ENCODE measurements at places on chromosomes 12 and 14.

DNA sequence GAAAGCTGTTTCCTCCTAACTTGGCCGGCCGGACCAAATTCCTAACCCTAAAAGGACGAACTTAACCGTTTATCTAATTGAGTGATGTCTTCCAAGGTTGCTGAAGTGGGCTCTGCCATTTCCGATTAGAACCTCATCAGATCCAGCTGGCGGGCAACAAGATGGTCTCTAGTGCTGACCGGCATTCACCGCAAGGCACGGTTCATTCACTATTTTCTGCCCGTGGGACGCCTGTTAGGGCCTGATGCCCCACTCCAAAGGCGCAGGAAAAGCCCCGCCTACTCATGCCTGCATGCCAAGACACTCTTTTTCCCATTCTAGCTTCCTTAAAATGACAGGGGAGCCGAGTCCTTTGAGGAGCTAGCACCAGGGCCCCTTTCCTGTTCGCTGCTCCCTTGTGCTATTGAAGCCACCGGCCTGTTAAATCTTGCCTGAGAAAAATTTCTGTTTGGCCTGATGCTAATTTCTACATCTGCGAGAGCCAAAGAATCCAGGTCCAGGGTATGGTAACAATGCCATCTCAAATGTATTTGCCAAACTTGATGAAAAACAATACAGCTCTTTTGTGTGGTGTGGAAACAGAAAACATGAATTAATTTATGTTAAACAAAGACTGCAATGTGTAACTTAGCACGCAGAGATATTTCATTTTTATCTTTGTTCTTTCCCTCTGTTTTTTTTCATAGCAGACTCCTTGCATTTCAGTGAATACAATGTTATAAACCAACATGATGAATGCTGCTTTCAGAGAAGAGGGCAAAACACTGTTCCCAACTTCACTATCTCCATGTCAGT is 1071.2 kb upstream of the USP15 start:
- no peak for DNase-seq

DNA sequence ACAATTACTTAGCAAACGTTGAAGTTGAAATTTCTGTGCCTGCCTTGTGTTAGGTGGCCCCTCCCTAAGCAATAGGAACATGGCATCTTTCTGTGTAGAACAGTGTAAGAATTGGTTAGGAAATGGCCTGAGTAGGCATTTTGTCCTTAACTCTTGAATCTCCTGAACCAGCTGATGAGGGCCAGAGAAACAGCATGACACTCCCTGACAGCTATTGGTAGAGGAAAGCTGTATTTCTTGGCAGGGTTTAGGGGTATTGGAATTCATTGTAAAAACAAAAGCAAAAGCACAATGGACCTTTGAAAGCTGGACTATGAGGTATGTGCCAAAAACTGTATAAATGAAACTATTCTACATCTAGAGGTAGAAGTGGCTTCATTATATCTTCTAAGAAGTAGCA is 40.6 kb upstream of the LRTM2 start:
- DNase-seq = no peak

GRCh38 chr12:108793756-108794441 is 62.6 kb upstream of the CORO1C start:
- no peak for DNase-seq

GRCh38 chr14:100573757-100574641 is 13.2 kb downstream of the BEGAIN start:
- DNase-seq = no peak

DNA sequence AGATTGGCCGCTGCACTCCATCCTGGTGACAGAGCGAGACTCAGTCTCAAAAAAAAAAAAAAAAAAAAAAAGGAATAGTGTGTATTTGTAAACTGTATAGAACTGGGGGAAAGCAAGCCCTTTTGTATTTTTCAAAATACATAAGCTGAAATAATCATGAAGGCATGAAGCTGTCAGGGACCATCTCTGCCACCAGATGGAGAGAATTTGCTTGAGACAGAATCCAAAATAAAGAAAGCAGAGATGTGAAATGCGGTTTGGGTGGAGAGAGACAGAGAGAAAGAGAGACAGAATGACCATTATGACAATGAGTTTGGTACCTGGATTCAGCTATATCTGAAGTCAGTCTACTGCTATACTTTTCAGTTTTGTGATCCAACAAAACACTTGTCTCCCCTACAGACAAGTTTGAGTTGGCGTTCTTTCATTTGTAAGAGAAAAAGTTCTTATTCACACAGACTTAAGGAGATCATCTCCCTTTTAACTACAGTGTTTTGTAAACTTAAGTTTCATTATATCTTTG is 155.7 kb upstream of the LRIG3 start:
- DNase-seq = no peak

DNA sequence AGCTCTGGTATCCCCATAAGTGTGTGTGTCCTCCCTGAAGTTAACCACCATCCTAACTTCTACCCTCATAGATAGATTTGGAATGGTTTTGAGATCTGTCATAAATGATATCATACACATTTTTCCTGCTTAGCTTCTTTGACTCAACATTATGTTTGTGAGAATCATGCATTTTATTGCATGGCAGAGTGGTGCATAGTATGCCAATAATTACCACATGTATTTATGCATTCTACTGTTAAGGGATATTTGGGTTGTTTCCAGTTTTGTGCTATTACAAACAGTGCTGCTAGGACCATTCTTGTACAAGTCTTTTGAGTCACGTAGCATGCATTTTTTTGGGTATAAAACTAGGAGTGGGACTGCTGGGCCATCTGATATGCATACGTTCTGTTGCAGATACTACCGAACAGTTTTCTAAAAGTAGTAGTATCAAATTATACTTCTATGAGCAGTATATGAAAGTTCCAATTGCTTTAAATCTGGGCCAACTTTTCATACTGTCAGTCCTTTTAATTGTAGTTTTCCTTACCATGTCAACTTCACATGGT is 13.4 kb downstream of the GRIP1 start:
- DNase-seq = no peak

- DNase-seq = no peak
These were observed 32.9 kb downstream of the ZFYVE21 start for GRCh38 chr14:103748534-103748857.

- DNase-seq = no peak
These were observed 107.9 kb downstream of the PRKCH start for GRCh38 chr14:61429316-61429715.

DNA sequence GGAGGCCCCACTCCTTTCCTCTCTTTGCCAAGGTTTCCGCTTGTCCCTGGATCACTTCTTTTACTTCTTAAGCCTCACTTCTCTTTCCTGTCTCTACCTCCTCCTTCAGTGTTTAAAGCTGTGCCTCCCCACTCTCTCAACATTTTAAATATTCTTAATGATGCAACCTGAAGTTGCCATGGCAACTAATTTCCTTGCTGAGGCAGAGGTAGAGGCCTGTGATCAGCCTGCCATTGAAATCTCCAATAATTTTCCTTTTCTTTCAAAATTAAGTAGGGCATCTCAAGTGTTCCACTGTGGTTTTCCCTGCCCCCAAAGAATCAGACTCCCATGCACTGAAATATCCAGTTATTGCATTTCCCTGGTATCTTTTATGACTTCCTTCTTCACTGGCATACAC is 108.6 kb upstream of the VRK1 start:
- DNase-seq = no peak

DNA sequence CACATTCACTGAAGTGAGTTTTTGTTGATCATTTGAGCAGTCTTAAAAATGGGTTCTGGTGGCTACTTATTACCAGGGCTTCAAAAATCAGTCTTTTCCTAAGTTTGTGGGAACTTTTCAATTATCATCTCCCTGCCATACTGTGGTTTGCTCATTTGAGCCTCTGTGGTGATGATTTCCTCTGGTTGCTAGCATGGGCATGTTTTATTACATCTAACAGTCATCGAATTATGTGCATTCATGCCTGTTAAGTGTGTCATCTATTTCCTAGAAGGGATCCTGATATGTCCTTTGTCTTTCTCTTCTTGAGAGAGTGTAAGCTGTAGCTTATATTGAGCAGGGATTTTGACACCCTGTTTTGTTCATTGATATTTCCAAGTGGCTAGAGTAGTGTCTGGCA is 116.8 kb downstream of the WIF1 start:
- no peak for DNase-seq

DNA sequence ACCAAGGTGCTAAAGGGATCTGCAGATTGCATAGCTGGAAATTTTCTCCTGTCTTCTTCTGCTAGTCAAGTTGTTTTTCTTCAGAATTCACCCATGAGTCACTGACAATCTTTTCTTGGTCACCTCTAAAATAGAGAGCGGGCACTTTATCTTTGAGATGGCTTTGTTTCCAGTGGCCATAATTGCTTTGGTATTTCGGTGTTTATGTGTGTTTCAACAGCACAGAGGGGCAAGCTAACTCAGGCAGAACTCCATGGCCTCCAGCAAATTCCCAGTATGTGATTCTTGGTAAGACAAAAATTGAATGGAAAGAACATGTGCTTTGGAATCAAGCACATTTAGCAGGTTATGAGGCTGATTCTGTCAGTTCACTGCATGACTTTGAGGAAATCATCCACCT is 656.8 kb downstream of the VRK1 start:
- DNase-seq = no peak

- no peak for DNase-seq
These were observed 4.8 kb downstream of the NDUFA9 start for GRCh38 chr12:4653691-4654090.

DNA sequence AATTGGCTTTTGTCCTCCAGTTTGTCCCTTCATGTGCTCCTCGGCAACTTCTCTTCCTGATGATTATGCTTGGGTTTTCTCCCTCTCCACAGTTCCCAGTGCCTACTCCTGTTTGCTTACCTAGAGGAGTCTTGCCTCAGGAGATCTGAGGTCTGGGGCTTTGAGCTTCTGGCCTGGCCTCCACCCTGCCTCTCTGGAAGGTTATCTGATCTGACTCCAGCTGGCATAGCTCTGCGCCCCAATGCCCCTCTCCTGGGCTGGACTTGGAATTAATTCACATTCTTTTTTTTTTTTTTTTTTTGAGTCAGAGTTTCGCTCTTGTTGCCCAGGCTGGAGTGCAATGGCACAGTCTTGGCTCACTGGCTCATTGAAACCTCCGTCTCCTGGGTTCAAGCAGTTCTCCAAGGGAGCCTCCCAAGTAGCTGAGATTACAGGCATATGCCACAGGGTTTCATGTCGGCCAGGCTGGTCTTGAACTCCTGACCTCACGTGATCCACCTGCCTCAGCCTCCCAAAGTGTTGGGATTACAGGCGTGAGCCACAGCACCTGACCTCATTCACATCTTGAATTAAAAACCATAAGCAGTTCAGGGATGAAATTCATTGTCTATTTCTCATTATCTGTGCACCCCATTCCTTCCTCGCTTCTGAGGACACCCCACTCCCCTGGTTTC is 33.5 kb downstream of the CFL2 start:
- no peak for DNase-seq

GRCh38 chr14:75523771-75524171 is 1.5 kb downstream of the BATF start:
- no peak for DNase-seq

DNA sequence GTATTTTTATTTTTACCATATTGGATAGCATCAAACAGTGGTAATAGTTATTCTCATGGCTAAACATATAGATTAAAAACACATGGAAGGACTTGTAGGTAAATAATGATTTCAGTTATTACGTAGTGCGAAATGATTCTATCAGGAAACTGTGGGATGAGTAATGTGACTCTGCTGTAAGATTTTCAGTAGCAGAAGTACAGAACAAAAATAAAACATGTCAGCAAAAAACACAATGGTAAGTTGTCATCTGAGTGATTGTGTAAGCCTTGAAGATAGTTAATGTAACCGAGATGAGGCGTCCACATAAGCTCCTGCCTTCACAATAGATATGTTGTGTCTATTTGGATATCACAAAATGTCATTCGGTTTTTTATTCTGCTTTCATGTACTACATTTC is 99.8 kb downstream of the BORCS5 start:
- DNase-seq = no peak

DNA sequence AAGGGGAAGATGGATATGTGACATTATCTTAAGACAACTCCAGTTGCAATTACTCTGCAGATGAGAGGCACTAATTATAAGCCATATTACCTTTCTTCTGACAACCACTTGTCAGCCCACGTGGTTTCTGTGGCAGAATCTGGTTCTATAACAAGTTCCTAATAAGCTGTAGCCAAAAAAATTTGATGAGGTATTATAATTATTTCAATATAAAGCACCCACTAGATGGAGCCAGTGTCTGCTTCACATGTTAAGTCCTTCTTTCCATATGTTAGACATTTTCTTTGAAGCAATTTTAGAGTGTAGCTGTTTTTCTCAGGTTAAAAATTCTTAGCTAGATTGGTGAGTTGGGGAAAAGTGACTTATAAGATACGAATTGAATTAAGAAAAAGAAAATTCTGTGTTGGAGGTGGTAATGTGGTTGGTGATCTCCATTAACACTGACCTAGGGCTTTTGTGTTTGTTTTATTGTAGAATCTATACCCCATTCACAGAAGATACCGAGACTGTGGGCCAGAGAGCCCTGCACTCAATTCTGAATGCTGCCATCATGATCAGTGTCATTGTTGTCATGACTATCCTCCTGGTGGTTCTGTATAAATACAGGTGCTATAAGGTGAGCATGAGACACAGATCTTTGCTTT is 36.9 kb downstream of the PSEN1 start:
- no peak for DNase-seq
